ENCODE measurements at places on chromosomes 1 and 21.

GRCh38 chr1:55506740-55507577, 291.8 kb upstream of the USP24 start:
- no peak for DNase-seq

DNA sequence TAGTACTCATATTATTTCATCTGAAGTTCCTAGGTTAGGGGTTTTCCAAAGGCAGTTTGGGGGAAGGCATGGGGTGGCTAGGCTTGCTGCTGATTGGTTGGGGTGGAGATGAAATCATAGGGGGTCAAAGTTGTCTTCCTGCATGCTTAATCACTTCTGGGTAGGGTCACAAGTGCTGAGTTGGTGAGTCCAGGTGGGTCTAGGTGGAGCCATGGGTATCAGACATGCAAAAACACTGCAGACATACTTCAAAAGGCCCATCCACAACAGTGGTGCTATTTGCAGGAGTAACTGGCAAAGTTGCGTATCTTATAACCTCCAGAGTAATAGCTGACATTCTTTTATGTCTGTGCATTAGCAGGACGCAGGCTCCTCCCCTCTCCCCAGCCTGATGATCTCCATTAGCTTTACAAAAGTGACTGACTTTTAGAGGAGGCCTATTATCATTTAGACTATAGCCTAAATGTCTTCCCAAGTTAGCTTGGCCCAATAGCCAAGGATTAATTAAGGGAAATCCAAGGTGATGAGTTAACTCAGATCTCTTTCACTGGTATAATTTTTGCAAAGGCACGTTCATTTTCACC, 374.4 kb upstream of the PRMT6 start:
- DNase-seq, result no peak

- DNase-seq, result no peak
These were observed 273.6 kb upstream of the LRRC7 start for GRCh38 chr1:69294171-69294570.

DNA sequence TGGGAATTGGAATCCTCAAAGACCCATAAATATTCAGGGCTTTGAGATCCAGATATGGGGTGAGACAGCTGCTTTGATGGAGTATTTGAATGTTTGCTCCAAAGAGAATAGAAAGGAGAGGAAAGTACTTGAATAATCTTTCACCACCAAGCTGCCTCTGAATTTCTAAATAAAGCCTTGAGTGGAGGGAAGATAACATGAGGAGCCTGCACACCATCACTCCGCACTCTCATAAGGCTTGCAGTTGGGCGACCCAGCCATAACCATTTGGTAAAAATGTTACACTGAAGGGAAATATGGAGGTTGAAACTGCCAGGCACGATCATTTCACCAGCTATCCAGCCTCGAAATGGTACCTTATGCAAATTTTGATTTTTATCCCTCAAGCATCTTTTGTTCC, 38.4 kb downstream of the VCAM1 start:
- no peak for DNase-seq

GRCh38 chr1:44236490-44237272, 23.4 kb downstream of the DMAP1 start:
- DNase-seq, result no peak
